ENCODE measurements at places on chromosomes 4 and X.
A peak's percentile ranks its signal among the peaks of the same experiment; 100 is the strongest.

DNA sequence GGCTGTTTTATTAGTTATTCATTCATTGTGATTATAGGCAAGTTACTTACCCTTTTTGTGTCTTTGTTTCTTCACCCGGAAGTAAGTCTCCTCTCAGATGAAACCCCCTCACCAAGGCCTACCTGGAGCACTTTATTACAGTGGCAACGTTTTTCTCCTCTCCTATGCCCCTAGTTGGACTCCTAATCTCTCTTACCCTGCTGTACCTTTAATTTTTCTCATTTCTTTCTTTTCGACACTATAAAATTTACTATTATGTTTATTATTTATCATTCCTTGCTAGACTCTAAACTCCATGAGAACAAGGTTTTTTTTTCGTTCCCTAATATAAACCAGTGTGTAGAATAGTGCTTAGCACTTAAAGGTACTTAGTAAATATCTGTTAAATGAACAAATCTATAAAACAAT lies 17.5 kb downstream of the STAP1 start:
- no peak for DNase-seq

DNA sequence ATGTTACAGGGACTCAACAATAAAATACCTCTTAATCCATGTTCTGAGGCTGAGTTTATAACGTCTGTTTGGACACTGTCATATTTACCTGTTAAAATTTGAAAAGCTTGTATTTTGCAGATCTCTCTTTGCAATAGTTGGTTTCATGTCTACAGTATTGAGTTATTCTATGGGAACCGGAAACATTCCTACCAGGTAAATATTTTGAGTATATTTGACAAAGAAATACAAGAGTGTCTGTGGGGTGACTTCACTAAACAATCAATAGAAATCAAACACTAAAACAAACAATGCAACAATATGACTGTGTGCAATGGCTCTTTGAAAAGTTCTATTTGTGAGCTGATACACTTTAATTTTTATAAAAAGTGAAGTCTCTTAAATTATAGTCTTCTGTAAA lies 47.7 kb upstream of the CXCL8 start:
- no peak for DNase-seq

GRCh38 chr4:155614111-155614762 lies 52.4 kb upstream of the GUCY1A1 start:
- DNase-seq: no peak

- DNase-seq: no peak
These were observed 206.5 kb upstream of the STS start for GRCh38 chrX:6941041-6941440.

- DNase-seq: no peak
These were observed 33.6 kb upstream of the ENPEP start for GRCh38 chr4:110442309-110442708.

GRCh38 chr4:116880625-116881024 lies 204.8 kb downstream of the TRAM1L1 start:
- DNase-seq: no peak

DNA sequence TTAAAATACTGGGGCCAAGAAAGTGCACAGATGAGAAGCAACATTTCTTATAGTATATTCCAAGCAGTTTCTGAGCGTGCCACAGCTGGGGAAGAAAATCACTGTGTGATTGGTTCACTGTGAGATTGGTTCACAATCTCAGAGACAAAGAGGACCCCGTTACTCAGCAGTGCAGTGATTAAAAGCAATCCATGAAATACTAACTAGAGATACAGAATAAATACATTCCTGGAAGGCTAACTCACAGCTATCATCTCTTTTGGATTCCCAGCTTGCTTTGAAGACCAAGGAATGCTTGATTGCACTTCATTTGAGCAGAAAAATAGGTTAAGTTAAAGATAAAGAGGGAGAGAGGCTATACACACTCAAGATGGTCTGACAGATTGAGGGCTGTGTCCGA lies 132.1 kb upstream of the RAPGEF2 start:
- no peak for DNase-seq

GRCh38 chr4:4870576-4871241 lies 11.2 kb downstream of the MSX1 start:
- DNase-seq: no peak

DNA sequence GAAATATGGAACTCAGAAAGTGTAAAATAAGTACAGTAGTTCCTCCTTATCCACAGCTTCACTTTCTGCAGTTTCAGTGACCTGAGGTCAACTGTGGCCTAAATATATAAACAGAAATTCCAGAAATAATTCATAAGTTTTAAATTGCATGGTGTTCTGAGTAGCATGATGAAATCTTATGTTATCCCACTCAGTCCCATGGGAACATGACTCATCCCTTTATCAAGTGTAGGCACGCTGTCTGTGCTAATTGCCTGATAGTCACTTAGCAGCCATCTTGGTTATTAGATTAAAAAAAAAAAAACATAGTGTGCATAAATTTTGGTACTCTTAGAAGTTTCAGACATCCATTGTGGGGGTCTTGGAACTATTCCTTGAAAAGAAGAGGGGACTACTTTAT lies 983.4 kb upstream of the ADGRL3 start:
- no peak for DNase-seq

- DNase-seq: no peak
These were observed 29.6 kb downstream of the TLR10 start for GRCh38 chr4:38752941-38753806.

GRCh38 chrX:2373615-2374014 lies 127.2 kb downstream of the DHRSX start:
- no peak for DNase-seq

DNA sequence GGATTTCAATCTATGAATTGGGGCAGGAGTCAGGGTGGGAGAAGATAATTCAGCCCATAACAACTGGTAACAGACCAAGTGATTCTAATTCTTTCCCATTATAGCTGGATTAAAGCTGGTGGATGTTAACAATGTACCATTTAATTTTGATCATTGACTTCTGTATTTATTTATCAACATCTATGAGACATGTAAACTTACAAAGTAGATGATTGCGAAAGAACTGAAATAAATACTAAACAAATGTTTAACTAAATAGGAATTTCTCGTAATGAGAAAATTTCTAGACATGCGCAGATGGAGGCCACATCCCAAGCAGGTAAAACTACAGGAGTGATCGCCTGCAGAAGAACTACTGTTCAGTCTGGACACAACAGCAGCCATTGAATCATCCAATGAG lies 107.1 kb downstream of the NR3C2 start:
- DNase-seq: no peak

- DNase-seq: no peak
These were observed 213.9 kb downstream of the SPOCK3 start for GRCh38 chr4:167020410-167020809.

DNA sequence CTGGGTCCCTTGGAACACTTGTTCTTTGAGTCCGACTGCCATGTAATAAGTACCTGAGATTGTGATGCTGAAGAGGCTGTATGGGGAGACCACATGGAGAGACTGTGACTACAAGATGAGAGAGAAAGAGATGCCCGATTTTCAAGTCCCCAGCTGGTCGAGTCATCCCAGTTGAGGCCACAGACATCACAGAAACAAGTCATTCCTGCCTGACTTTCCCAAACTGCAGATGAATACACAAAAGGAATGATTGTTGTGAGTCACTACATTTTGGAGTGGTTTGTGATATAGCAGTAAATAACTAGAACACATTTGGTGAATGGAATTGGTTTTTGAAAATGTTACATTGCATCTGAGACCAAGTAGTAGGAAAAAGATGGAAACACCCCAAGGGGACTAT lies 9.0 kb upstream of the YIPF7 start:
- DNase-seq: no peak

DNA sequence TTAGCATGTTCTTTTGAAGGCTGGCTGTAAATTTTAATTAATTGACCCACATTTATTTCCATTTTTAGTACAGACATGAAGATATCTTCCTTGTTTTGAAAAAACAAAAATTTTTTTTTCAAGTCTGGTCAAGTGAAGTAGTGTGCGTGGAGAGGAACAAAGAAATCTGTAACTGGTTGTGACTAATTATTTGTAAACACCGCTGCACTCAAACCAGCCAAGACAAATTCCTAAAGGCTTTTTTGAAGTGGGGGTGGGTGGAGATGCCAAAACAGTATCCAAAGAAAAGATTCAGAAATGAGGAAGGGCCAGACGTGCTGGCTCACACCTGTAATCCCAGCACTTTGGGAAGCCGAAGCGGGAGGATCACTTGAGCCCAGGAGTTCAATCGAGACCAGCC lies 88.3 kb downstream of the SHROOM2 start:
- DNase-seq: no peak

DNA sequence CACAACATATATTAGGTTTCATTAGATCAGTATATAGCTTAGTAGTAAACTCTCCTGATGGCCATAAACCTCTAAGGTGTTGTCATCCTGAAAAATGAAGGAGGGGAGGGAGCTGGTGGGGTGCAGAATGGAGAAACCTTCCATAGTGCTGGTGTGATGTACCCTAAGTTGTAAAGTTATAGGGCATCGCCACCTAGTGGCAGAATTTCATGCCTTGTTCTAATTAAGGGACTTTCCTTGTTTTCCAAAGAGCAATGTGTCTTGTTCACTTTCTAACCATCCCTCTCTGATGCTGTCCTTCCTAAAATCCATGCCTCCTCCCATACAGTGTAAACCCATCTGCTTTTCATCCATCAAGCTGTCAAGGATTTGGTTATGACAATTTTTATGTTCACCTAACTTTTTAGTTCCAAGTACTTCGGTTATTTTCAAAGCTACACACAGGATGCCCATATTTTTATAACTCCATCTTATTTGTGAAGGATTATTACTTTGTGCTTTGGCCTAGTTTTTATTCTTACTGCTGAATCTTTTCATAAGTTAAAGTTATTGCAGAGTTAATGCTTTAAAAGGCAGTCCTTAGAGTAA lies 4.5 kb downstream of the NBDY start:
- DNase-seq: peak; percentile 20

GRCh38 chrX:37380924-37381323 lies 31.8 kb downstream of the PRRG1 start:
- no peak for DNase-seq
